Non-pigmented ciliary epithelial cell (primary cell): ENCODE measurements at places on chromosomes 12 and 14.

DNA sequence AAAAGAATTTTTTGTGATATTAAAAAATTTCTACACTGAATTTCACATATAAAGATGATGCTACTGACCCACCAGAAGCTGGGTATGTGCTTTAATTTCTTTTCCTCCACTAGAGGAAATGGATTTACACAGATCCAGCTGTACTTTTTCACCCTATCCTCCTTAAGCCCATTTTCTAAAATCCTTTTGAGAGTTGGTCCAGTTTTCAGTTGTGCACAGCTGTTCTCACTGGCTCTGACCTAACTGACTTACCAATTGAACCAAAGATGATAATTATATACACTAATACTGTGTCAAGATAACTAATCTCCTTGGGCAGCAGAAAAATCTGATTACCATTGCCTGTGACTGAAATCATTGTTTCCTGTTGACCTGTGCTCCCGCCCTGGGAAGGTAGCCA, 108.5 kb downstream of the ZFC3H1 start:
- no peak for DNase-seq

DNA sequence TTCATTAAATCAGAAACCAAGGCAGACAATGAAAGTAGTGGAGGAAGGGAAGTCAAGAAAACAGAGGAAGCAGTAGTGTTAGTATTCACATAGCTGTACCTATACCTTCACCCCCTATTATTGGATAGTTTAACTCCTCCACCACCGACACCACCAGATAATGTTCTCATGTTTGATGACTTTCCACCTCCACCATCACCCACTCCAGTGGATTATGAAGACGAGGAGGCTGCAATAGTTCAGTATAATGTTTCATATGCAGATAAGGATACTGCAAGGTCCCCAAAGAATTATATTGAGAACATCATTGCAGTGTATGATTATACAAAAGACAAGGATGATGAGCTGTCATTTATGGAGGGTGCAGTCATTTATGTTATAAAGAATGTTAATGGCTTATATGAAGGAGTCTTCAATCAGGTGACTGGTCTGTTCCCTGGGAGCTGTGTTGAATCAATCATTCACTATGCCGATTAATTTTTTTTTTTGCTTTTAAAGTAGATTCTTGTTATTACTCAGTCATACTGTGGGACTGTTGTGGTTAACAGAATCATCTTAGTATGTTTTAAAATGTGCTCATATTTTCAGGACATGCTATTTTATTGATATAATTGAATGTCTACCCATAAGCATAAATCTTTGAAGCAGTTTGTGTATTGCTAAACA, 32.2 kb upstream of the KTN1 start:
- DNase-seq: no peak

DNA sequence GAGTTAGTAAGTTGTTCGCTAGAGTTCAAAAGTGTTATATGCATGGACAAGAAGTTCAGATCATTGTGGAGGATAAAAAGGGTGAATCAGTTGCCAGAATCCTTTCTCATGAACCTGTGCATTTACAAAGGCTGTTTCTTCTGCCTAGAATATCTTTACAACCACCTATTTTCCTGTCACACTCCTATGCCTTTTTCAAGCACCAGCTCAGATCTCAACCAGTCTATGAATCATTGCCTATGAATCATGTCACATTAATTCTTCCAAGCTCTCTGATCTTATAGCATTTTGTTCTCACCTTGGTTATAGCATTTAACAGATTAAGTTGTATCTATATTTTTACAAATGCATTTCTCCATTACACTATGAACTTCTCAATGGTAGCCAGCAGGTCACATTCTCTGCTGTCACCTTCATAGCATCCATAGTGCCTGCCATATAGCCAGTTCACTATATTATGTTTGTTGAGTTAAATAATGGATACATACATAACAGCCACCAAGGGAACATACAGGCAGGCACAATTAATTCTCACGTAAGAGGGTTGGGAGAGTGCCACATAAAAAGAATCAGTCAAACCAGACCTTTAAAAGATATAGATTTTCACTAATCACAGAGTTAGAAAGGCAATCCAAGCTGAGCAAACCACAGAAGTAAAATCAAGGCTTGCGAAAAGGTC, 573.0 kb downstream of the FOXG1 start:
- DNase-seq: peak; percentile 22

- no peak for DNase-seq
Observed at GRCh38 chr12:52814710-52815155, 817 bp upstream of the KRT4 start.

DNA sequence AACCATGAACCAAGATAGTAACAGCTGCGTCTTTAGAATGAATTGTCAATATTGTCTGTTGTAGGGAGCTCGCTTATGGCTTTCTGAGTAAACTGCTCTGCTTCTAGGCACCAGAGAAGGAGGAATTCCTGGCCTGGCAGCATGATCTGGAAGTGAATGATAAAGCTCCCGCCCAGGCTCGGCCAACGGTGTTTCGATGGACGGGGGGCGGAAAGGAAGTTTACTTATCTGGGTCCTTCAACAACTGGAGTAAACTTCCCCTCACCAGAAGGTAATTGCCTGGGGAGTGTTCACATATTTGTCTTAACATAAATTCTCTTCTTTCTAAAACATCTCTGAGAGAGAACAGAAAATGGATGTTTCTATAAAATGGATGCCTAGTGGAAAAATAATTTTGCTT, 4.3 kb downstream of the PRKAB1 start:
- no peak for DNase-seq

DNA sequence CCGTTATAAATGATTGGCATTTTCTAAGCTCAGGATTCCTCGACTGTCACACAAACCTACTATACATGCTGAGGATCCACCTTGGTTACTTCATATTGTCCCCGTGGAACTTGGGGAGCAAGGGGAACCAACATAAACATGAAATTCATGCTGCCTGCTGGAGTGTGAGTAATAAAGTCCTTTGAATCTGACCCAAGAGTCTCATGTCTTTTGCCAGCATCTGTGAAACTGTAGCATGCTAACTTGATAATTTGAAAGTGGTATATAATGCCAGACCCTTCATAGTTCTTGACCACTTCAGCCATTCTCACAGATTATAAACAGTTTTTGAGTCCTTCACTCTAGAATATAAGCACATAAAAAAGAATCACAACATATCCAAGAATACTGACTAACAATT, 17.1 kb downstream of the SLC35F4 start:
- no peak for DNase-seq

DNA sequence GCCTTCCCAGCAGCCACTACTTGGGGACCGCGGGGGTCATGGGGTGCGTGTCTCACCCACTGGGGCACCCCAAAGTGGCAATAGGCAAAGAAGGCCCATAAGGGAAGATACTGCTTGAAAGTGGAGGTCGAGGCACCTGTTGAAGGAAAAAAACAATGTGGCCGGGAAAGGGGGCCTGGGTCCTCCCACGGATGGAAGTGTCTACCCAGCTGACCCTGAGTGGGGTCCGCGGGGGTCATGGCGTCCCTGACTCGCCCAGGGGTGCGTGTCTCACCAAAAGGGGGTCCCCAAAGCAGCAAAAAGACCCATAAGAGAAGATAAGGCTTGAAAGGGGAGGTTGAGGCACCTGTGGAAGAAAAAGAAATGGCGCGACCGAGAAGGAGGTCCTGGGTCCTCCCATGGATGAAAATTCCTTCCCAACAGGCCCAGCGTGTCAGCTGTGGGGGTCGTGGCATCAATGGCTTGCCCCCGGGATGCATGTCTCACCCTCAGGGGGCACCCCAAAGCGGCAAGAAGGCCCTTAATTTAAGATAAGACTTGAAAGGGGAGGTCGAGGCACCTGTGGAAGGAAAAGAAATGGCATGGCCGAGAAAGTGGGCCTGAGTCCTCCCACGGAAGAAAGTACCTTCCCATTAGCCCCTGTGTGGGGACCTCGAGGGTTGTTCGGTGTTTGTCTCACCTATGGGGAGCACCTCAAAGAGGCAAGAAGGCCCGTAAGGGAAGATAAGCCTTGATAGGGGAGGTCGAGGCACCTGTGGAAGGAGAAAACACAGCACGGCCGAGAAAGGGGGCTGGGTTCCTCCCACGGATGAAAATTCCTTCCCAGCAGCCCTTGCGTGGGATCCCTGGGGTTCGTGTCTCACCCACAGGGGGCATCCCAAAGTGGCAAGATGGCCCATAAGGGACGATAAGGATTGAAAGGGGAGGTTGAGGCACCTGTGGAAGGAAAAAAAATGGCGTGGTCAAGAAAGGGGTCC, 266.0 kb downstream of the ALG10 start:
- DNase-seq: no peak

DNA sequence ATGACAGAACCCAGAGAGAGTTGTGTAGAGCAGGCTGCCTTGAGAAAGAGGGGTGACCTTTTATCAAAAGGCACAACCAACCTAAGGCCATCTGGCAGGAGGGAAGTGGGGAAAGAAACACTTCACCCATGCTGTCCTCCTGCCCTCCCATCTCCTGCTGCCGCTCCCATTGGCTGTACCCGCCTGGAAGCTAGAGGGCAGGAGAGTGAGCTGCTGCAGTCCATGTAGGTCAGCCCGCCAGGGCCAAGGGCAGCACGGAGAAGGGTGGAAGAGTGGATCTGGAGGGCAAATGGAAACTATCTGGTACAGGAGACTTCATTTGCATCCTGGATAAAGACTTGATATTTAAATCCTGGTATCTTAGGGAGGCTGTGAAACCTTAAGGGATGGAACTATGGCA, 11.5 kb upstream of the CABP1 start:
- DNase-seq: no peak

DNA sequence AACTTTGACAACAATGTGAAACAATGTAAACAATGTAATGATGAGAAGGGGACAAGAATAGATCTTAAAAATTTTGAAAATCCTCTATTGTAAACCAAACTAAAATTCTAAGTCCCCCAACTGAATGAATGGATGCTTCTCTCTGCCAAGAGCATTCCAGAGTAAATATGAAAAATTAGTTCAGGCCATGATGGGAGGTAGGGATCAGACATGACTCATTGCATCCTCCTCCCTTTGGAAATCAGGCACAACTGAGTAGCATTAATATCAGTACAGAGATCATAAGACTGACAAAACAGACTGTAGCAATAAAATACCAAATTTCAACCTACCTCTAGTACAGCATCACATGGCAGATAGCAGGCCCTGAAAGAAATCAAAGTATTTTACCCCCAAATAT, 559.9 kb downstream of the C12orf50 start:
- no peak for DNase-seq

GRCh38 chr12:53938326-53939140, at the start of gene HOXC13:
Gene HOXC13, plus strand, starts transcription at chr12:53938831. Its CDS starts 76 bp downstream, at chr12:53938907.
- DNase-seq: no peak
